Stimulated activated CD4-positive, alpha-beta T cell treated with anti-CD3 and anti-CD28 coated beads, Interleukin-15, amount 100 ng/mL, for 48 hours (primary cell): ENCODE measurements at places on chromosomes 2 and 18.

- no peak for DNase-seq
These were observed 20.5 kb upstream of the KIF3C start for GRCh38 chr2:26002632-26003310.

DNA sequence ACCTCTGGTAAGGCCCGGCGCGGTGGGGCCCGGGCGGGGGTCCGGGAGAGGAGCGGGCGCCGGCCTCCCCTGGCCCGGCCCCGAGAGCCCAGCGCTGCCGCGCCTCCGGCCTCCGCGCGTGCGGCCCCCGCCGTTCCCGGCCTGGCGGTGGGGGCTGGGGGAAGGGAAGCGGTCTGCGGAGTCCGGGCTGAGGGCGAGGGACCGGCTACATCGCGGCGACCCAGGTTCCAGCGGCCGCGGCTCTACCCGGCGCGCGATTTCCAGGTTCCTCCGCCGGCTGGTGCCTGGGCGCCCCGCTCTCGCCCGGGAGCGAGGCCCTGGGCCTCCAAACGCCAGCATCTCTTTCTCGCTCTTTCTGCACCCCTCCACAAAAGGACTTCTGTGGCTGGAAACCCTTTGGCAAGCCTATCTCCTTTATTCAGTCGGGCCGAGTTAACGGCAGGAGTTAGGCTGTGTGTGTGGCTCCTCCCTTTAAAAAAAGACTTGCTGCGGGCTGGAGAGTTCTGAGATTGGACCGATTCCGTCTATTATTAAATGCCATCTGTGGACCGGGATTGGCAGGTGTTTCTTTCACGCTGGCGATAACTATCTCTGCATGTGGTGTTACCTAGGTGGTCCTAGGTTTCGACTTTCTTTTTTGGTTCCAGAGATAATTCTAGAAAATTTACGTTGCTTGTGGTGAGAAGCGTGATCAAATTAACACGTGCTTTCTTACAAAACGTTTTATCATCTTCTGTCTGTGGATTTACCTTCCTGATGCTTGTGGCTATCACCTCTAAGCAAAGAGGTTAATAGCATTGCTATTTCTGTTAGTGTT is 592 bp downstream of the ME2 start:
- no peak for DNase-seq

GRCh38 chr2:59233920-59234319 is 992.8 kb upstream of the FANCL start:
- no peak for DNase-seq

- DNase-seq = no peak
These were observed 1.2 kb upstream of the LBX2 start for GRCh38 chr2:74500578-74500946.

DNA sequence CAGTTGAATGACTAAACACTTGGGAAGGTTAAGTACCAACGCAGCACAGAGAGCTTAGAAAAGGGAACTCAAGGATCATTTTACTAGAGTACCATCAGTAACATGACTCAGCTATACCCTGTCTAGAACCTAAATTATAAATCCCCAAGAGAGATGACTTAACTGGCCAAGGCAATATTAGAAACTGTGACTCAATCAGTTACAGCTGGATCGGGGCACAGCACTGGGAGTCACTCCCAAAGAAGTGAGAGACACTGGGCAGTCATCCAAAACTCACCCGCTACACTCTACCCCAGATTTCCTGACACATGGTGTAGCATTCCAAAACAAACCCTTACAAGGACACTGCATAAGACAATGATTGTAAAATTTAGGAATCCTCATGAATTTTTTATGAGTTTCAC is 17.7 kb downstream of the IWS1 start:
- DNase-seq = no peak

- no peak for DNase-seq
These were observed 332.4 kb downstream of the BCL11A start for GRCh38 chr2:60221098-60221497.

DNA sequence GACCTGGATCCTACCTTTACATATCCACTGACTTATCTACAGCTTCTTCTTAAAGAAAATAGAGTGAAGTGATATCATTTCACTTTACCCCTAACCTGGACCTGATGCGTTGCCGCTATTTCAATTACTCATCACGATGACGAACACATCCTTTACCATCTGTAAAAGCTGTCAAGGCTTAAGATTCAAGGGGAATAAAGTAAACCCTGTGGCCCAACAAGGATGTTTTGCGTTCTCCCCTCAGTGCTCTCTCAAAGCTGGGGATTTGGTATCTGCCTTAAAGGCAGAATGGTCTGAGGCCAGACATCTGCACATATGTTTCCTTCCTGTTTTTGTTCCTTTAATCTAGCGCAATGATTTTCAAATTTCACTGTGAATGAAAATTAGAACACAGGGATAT is 100.1 kb upstream of the KLF7 start:
- DNase-seq = no peak

GRCh38 chr18:13425357-13426091 is 207.0 kb downstream of the LDLRAD4 start:
- no peak for DNase-seq

DNA sequence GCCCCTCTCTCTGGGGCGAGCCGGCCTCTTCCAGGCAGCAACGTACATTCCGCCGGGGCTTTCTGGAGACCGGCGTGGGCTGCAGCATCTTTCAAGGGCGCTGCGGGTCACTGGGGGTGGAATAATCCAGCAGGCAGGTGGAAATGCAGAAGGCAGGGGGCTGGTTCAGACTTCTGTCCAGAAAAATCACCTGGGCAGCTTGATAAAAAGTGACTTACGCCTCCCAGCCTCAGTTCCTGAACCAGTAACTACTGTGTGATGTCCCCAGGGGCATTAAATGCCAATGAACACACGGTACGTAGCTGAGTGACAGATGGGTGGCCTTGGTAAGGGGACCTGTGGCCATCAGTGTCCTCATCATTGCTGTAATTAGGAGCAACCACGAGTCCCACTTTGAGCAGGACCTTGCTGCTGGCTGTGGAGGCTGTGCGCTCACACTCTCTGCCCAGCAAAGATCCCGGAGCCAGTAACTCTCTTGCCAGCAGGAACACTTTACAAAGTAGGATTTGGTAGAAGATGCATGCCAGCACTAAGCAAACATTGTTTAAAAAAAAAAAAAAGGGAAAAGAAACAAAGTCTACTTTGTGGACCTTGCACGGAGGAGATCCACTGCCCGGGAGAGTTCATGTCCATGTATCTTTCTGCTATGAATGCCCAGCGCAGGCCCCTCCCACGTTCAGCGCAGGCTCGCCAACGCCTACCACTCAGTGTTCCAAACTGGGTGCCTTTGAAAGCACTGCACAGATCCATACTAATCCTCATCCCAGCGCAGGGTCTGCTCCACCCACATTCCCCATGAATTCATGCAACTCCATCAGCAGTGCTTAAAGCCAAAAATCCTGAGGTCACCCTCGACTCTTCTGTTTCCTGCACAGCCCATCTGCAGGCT is 177.3 kb downstream of the HDAC4 start:
- DNase-seq = no peak

- no peak for DNase-seq
These were observed 13.7 kb upstream of the PRELID3A start for GRCh38 chr18:12393998-12394397.

GRCh38 chr18:59459369-59460071 is 100.5 kb upstream of the LMAN1 start:
- no peak for DNase-seq

- no peak for DNase-seq
These were observed 22.9 kb upstream of the RPL37A start for GRCh38 chr2:216475767-216476166.

DNA sequence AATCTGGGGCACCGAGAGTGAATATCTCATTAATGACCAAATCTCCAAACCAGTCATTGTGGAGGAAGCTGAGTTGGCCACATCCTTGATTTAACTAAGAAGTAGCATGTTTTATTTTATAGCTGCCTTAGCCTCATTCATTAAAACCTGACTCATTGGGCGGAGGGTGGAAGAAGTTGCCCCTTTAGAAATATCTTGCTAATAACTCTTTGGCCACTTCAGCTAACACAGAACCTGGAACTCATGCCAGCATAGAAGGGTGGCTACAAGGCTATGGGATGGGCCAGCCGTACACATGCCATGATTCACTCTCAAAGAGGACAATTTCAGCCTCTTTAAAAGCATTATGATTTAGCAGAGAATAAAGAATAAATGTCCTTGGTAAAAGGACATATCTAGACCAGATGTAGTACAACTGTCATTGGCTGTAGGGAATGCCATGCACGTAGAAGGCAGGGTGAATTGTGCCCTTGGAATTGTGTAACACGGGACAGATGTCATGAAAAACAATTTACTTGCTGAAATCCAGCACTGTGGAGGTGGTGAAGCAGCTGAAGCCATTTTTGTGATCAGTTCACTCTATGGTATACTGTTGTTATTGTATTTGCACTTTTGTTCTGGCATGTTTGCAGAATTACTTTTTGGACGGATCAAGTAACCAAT is 330.0 kb downstream of the PLCL1 start:
- DNase-seq = no peak

DNA sequence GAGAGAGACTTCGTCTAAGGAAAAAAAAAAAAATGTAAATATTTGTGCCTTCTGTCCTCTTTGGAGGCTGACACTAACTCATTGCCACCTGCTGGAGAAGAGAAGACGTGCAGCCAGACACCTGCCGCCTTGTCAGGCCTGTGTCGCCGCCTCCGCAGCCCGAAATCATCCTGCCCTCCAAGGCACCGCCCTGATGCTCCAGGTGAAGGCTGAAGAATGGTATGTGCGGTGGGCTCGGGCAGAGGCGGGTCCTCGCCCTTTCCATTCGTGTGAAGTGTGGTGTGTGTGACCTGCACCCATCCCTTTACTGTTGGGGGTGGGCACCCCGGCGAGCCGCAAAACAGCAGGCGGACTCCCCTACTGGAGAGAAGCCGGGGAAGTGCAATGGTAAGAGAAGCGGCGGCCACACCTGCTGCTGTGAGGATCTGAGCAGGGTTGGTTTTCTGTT is 60.4 kb downstream of the FAM161A start:
- DNase-seq = peak; percentile 66

DNA sequence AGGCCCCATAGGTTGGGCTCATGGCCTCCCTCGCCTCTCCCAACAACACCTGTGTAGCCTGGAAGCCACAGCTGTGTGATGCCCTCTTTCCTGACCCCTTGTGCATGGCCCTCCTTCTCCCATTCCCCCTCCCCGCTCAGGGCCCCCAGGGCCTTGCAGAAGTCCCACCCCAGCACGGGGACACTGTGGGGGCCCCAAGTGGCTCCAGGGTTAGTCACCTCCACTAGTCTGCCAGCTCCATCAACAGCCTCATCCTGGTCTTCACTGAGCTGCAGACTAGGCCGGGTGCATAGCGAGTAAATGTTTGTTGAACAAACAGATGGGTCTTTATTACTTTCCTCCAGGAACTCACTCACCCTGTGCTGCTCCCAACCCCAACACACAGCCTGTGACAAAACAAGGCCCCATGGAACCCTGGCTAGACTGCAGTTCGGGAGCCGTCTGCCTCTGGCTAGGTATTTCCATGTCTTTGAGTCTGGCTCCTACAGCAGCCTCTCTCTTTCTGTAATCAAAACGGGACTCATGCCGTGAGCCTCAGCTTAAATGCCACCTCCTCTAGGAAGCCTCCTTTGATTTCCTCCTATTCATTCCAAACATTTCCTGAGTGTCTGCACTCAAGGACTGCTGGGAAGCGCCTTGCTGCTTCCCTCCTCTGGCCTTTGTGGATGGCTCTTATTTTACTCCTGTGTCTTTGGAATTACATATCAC is 109.9 kb upstream of the ID2 start:
- no peak for DNase-seq

DNA sequence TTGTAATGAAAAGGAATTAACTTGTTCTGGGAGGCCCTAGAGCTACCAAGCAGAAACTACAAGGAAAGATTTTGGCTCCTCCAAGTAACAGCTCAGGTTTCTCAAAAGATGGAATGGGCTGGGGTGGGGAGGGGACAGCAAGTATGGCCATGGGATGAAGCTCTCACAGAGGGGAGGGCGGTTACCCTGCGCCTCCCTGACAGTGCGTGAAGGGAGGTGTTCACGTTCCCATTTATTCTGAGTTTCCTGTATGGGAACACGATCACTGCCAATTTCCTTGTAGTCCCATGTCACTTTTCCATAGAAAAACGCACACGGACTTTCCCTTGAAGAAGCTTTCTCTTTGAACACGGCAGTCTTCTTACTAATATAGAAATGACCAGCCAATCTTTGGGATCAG is 17.0 kb downstream of the CDC42EP3 start:
- DNase-seq = no peak

- DNase-seq = no peak
These were observed 626.5 kb upstream of the SLC8A1 start for GRCh38 chr2:41078341-41078740.

DNA sequence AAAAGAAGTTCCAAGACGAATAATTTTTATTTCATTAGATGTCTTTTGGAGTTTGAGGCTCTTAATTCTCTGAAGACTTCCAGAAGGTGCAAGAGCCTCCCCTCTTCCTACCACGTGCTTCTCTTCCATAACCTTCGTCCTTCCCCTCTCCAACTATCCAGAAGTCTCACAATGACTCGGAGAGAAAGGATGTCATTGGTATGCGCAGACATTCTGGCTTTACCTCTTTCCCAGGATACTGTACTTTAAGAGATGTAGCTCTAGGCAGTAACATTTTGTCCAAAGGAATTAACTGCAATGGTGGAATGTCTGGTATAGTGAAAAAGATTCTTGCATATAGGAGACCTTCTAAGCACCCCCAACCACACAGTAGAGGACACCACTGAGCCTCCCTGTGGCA is 249.0 kb upstream of the OSR1 start:
- no peak for DNase-seq

DNA sequence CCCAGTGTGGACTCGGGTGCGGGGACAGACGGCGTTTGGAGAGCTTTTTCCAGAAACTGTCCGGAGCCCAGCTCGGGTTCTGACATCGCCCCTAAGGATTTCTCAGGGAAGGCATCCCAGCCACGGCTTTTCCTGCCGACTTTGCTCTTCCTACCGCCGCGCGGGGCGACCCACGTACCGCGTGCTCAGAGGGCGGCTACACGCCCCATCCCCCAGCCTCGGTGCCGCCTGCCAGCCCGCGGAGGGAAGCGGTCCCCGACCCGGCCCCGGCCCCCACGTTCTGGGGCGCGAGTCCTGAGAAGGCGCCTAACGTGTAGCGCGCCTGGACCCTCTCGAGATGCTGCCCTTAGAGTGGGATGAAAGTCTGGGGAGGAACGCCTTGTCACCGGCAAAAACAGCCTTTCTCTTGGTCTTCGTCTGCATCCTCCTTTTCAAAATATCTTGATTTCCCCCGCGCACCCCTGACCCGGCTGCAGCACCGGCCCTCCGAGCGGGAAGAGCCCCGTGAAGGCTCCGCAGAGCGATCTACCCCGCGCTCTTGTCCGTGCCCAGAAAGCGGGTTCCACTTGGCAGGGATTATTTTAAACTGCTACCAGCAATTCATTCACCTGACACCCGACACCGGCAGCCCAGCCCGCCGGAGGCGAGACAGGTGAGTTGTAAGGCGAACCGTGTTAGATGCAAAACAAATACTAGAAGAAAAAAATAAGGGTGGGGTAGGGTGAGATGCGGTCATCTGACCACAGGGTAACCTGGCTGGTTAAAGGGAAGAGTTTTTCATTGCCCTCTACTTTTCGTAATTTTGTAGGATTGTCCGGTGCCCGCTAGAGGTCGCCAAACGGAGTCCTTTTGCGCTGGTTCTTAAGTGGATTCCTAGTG is 812 bp upstream of the KCNG3 start:
- DNase-seq = peak; percentile 41

GRCh38 chr2:190844700-190845401 is 35.8 kb upstream of the GLS start:
- no peak for DNase-seq
